ENCODE measurements at places on chromosomes 3 and 15.

DNA sequence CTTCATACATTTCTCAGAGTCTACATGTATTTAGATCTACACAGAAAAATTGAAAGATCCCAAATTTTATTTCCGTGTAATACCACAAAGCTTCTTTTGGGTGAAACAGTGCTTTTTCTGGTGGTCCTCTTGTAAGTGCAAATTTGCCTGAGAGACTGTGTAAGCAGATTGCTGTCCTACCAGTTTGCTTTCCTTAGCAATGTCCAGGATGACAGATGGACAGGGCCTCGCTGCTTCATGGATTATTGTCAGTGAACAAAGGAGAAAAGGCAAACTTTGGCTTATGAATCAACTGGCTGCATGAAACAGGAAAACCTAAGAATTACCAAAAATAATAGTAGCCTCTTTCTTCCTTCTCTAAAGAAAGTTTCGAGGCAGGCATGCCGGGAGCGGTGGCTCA, 82.6 kb upstream of the UBE2E1 start:
- DNase-seq = no peak
- H3K4me1 ChIP-seq = no peaks in the 10 kb centered on the region
- no peaks in the 10 kb centered on the region for H3K27me3 ChIP-seq
- H3K4me3 ChIP-seq = no peak overlapping the region
- H3K27ac ChIP-seq = no peak overlapping the region

- no peak overlapping the region for H3K4me3 ChIP-seq
- peaks cover 16% of the 10 kb centered on the region for H3K27me3 ChIP-seq
- no peaks in the 10 kb centered on the region for H3K36me3 ChIP-seq
- H3K27ac ChIP-seq = no peak overlapping the region
- DNase-seq = no peak
Measured at GRCh38 chr3:183128709-183129108, 29.4 kb upstream of the MCCC1 start.

- no peak overlapping the region for H3K27ac ChIP-seq
- H3K4me1 ChIP-seq = no peaks in the 10 kb centered on the region
- no peaks in the 10 kb centered on the region for H3K36me3 ChIP-seq
- no peak overlapping the region for H3K4me3 ChIP-seq
Measured at GRCh38 chr15:35151782-35152181, 66.7 kb upstream of the NANOGP8 start.

DNA sequence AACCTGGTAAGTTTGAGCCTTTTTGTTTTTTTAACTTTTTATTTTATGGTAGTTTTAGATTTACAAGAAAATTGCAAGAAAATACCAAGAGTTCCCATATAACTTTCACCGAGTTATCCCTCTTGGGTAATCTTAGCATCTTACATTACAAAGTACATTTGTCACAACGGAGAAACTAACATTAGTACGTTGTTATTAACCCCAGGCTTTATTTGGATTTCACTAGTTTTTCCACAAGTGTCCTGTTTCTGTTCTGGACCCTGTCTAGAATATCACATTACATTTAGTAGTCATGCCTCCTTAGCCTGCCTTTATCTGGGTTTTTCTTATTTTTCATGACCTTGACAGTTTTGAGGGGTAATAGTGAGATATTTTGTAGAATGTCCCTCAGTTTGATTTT, 53.5 kb upstream of the KPNA4 start:
- no peak overlapping the region for H3K4me3 ChIP-seq
- H3K4me1 ChIP-seq = no peaks in the 10 kb centered on the region
- H3K27me3 ChIP-seq = no peaks in the 10 kb centered on the region
- no peak for DNase-seq

DNA sequence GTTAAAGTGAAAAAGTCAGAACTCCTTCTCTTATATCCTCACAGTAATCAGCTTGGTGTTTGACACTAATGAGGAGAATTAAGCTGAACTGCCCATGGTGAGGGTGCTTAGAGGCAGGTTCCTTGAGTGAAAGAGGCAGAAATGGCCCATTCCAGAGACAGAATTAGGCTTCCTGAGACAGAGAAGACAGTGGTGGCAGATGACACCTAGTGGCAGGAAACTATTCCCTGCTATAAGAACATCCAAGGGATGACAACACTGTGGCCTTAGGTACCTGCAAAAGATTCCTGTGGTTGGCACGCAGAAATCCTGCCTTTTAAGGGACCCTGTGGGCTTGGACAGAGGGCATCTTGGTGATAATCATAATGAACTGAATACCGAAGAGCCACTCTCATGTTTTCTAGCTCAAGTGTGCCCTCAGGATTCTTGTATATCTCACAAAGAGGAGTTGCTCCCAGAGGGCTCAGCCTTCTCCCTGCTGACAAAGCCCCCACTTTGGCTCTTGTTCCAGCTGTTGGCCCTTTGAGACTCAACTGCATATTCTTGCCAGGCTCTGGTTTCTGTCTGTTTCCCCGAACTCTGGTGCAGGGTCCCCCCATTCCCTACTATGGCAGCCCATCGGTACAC, 56.0 kb downstream of the KBTBD12 start:
- no peak overlapping the region for H3K4me3 ChIP-seq
- no peaks in the 10 kb centered on the region for H3K36me3 ChIP-seq
- H3K27me3 ChIP-seq = peaks cover 57% of the 10 kb centered on the region
- H3K4me1 ChIP-seq = no peaks in the 10 kb centered on the region
- H3K27ac ChIP-seq = no peak overlapping the region

DNA sequence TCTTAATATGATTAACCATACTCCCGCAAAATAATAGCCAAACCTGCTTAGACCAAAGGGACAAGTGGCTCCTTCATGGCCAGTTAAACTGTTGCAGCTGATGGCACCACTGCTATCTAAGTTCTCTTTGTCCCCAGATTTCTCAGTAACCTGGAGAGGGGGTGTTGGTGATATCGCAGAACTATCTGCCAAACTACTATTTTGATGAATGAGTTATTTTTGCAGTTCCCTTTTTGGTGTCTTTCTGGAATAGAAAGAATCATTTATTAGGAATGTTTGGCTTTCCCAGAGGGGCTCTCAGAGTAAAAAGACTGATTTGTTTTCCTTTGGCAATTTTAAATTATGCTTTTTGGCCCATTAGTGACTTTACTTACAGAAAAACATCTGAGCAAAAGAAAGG, 33.0 kb downstream of the CLEC3B start:
- no peak overlapping the region for H3K4me3 ChIP-seq
- no peaks in the 10 kb centered on the region for H3K36me3 ChIP-seq
- no peaks in the 10 kb centered on the region for H3K27me3 ChIP-seq
- peaks cover 14% of the 10 kb centered on the region for H3K4me1 ChIP-seq
- DNase-seq = no peak
- H3K27ac ChIP-seq = no peak overlapping the region

All from mesenchymal stem cell (in vitro differentiated cells and primary cell).